ENCODE measurements at places on chromosomes 11 and 22.

- peak; percentile 59 for DNase-seq
Measured at GRCh38 chr11:91248199-91248807, 976.3 kb upstream of the FAT3 start.

- DNase-seq = no peak
Measured at GRCh38 chr22:19796160-19796559, 35.6 kb downstream of the TBX1 start.

DNA sequence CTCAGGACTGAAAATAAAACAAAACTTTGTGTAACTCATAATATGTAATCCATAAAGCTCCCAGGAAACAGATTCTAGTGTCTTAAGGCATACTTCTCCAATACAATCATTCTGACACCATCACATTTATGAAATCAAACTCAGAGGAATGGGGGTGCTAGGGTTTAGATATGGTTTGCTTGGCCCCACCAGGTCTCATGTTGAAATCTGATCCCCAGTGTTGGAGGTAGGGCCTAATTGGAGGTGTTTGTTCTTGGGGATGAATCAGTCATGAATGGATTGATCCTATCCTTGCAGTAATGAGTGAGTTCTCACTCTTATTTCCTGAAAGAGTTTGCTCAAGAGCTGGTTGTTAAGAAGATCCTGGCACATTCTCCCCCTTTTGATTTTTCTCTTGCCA, 380.9 kb downstream of the ETS1 start:
- DNase-seq = peak; percentile 86

DNA sequence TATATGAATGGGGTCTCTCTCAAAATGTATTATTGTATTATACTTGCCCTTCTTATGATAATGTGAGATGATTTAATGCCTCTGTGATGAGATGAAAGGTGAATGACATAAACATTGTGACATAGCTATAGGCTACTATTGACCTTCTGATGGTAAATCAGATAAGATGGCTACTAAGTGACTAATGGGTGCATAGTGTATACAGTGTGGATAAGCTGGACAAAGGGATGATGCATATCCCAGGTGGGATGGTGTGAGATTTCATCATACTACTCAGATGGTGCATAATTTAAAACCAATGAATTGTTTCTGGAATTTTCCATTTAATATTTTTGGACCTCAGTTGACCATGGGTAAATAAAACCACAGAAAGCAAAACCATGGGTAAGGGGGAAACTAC, 243.5 kb downstream of the SBF2 start:
- peak; percentile 53 for DNase-seq

DNA sequence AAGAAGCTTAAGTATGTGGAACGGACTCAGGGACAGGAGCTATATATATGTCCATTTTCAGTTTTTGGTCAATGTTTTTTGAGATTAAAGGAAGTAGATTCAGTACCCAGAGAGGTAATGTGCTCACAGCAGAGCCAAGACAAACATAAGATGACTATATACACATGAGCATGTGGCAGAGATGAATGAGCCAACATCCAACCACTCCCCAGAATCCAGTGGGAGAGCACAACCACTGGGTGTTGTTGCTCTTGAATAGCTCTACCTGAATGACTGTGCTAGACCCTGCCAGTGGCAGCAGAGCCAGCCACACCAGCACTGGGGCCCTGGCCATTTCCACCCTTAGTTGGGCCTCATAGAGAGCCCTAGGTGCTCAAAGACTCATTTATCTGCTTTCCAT, 10.7 kb upstream of the SYTL2 start:
- peak; percentile 84 for DNase-seq

DNA sequence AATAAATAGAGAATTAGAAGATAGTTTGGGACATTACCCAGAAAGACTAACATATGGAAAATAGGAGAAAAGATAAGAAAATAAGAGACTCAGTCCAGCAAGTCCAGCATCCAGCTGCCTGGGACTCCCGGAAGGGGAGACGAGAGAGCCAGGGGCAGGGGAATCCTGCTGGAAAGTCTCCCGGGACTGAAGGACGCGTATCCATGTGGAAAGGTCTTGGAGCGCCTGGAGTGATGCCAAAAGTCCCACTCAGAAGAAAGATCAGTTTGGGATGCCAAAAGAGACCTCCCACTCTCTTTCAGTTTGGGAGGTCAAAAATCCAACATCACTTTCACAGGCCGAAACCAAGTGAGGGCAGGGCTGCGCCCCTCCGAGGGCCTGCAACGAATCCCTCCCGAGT, 30.7 kb downstream of the LRFN4 start:
- no peak for DNase-seq

DNA sequence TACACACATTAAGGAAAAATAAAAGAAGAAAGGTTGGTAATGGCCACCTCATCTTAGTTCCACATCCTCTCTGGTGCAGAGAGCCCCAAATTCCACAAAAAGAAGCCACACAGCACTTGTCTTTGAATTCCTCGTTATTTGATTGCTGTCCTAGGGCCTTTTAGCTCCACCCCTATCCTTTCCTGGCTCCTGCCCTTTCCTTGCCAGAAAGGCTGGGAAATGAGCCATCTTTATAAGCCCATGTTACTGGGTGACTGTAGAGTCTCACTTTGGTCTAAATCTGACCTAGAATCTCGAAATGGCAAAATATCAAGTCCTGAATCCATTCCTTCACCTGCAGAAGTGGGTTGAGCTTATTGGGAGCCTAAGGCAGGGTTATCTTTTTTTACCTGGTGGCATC, 4.3 kb upstream of the TMEM132A start:
- no peak for DNase-seq

GRCh38 chr11:63551091-63551888, 11.9 kb downstream of the PLAAT2 start:
- no peak for DNase-seq

GRCh38 chr11:123707606-123708205, 33.8 kb downstream of the ZNF202 start:
- peak; percentile 83 for DNase-seq

DNA sequence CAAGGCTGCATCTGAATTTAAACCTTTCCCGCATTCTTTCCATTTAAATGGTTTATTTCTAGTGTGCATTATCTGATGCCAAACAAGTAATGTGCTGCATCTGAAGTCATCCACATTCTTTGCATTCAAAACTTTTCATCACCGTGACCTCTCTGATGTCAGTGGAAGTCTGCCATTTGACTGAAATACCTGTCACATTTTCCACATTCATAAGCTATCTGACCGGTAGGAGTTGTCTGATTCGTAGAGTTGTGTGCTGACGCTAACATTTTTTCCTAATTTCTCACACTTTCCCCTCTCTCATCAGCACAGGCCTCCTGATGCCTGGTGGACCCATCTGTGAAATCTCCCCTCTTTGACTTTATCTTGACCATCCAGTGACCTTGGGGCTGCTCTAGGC, 79.9 kb upstream of the BARX2 start:
- DNase-seq = no peak

Measured in epithelial cell of esophagus (primary cell).